Naive thymus-derived CD8-positive, alpha-beta T cell (primary cell): ENCODE measurements at places on chromosomes 3 and 15.

GRCh38 chr15:62306851-62307504 lies 141.9 kb upstream of the C2CD4B start:
- DNase-seq, result no peak

GRCh38 chr3:169581633-169582032 lies 81.9 kb downstream of the MECOM start:
- DNase-seq, result no peak

DNA sequence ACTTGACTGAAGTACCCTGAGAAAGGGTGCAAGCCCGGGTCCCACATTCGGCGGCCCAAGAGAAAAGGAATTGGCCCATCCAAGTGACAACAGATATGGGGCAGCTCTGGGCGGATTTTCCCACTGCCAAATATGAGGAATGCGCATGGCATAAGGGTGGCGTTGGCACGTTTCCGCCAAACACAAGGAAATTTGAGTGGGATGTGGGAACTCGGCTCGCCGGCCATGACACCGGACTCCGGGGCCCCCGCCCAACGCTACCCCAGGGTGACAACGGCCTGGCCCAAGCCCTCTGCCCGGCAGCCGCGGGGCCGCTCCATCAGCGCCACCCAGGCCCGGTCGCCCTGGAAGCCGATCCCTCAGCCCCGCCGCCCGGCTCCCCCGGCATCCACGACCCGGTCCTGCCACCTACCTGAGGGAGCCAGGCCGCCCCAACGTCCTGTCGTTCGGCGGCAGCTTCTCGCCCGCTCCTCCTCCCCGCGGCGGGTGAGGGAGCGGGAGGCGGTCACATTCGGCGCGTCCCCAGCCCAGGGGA lies 449 bp downstream of the RAF1 start:
- no peak for DNase-seq

DNA sequence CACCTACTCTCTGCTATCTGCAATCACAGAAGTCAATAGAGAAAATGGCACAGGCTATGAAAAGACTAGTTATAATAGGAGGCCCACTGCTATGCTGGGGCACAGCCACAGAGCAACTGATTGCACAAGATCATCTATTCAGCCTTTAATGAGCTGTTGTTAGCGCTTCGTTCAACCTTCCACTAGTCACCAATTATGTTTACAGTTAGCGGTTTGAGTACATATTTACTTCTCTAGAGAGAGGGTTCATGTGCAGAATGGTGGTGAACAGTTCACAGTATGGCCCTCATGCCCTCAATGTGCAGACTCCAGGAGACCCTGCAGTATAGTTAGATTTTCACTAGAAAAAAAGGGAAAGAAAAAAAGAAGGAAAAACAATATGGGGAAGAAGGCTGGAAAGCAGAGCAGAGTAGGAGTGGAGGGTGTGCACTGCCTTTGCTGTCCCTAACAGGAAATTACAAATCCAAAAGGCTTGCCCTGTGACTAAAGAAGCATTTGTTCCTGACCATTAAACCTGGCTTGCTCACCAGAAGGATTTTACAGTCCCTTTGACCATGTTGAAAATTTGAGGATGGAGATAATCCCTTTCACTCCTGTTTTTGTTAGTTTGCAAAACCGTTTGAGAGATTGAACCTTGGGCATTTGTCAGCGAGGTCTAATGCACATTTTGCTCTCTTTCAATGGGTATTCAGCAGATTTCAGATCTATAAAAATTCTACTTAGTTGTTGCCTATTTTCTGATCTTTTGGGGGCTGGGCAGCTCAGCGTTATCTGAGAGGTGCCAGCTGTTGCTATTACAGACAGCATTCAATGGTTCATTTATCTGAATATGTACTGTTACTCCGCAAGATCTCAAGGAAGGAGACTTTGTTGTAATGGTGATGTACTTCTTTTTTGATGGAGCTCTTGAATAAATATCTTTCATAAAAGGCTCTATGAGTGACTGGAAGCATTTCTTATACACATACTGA lies 296.1 kb downstream of the LSAMP start:
- no peak for DNase-seq

GRCh38 chr15:93168910-93169309 lies 79.9 kb upstream of the RGMA start:
- no peak for DNase-seq

DNA sequence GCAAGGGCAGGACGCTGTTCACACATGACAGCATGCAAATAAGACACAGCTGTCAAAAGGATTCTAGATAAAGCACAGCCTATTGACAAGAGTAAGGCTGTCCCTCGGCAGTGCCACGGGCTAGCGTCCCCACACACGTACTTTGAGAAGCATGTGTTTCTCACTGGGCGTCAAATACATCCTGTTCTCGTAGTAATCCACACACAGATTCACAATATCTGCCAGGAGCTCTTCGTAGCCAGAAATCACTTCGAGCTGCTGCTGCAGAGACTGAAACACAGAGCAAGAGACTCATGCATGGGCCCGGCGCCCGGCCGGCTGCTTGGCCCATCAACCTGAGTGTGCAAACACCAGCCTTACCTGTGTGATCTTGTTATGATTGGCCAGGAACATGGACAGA lies 41.1 kb downstream of the CYFIP1 start:
- no peak for DNase-seq

DNA sequence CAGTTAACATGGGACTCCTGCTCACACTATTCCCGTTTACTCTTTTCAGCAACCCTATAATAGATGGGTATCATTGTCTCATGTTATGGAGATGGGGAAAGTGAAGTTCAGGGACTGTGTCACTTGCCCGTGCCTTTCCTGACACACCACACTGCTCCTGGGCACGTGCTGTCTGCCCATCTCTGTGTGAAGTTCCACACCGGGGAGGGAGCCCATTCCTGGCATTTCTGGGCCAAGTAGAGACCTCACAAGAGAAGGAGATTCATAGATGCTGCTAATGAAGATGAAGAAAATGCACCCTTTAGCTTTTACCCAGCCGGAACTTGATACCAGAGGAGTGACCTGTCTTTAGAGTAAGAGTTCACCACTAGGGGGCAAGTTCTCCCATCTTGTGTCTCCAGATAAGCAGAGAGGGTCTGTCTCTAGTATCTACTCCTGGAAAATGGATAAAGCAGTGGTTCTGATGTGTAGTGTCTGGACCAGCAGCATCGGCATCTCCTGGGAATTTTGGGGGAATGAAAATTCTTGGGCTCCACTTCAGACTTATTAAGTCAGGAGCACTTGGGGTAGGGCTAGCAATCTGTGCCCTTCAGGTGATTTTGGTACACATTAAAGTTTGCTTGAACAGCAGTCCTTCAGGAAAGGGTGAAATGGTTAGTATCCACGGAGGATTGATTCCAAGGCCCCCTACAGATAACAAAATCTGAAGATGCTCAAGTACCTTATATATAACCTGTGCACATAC lies 2.0 kb upstream of the TOPBP1 start:
- peak; percentile 28 for DNase-seq

- no peak for DNase-seq
These were observed 44.3 kb downstream of the SLC28A1 start for GRCh38 chr15:84928843-84929168.

- DNase-seq, result no peak
These were observed 22.6 kb upstream of the C3orf70 start for GRCh38 chr3:185175370-185175987.

DNA sequence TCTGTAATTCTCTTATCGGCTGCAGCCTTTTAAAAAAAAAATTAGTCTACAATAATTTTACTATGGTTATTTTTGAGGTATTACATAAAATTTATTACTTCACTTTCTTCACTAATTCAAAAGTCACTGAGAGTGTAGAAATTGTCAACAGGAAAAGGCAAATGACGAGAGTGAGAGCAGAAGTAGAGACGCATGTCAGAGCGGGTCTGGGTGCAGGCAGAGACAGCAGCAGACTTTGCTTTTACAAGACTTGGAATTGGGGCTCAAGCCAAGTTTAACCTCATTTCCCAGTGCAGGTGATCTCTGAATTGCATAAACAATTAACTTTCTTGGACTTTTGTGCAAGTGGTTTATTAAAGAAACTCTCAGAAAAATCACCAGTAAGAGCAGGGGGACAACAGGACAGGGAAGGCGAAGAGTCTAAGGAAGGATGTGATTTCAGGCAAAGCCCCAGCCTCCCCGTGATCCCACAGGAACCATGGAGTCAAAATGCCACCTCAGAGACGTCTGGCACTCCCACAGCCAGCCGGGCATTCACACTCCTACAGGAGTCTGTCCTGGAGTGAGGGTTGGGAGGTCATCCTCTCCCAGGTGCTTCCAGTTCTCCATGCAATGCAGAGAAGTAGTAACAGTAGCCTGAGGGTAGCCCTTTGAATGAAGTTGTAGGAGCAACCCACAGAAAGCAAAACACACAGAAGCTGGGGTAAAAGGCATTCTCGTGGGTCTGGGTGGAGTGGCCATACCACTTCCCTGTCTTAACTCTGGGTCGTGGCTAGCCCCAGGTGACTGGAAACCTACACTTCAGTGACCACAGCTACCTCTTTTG lies 274.0 kb upstream of the TGFBR2 start:
- peak; percentile 3 for DNase-seq

DNA sequence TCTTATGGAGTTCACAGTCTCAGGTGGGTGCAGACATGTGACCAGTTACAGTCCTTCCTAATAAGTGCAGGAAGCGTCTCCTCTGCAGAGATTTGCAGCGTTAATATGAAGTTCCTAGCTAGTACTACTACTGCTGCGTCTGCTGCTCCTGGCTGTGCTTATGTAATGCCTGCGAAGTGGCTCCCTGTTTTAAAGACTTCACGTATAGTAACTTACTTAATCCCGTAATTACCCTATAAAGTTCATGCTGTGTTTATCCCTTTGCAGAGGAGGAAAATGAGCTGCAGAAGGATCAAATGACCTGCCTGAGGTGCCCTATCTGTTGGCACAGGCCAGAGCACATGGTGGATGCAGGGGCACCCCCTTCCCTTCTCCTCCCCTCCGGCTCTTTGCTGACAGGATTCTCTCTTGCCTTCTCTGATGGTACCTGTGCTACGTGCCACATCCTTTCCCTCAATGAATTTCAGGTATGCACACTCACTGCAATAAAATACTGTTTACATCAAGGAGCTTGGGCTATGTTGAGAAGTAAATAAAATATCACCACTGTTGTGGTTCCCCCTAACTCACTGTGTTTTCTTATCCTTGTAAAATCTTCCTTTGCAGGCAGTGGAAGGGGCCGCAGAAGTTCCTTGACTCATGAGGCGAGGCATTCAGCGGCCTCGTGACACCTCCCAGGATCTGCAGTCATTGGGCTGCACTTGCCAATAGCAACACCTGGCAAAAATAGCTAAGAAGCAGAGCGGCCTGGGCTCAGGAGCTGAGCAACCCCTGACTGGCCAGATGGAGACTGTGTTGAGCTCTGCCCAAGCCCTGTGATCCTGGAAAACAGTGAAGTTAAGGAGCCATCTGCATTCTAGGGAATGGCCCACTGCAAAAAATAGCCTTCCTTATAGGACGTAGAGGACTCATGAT lies 188.9 kb upstream of the ATP10A start:
- no peak for DNase-seq

- DNase-seq, result no peak
These were observed 269.2 kb downstream of the THSD4 start for GRCh38 chr15:71384501-71384900.

- DNase-seq, result no peak
These were observed 310.6 kb downstream of the NSUN3 start for GRCh38 chr3:94373456-94373855.

- DNase-seq, result no peak
These were observed 497.0 kb upstream of the TBL1XR1 start for GRCh38 chr3:177694316-177694715.

GRCh38 chr3:152050903-152051302 lies 177.5 kb downstream of the SUCNR1 start:
- no peak for DNase-seq

- DNase-seq, result no peak
These were observed 203.3 kb downstream of the RORA start for GRCh38 chr15:61025781-61026180.

DNA sequence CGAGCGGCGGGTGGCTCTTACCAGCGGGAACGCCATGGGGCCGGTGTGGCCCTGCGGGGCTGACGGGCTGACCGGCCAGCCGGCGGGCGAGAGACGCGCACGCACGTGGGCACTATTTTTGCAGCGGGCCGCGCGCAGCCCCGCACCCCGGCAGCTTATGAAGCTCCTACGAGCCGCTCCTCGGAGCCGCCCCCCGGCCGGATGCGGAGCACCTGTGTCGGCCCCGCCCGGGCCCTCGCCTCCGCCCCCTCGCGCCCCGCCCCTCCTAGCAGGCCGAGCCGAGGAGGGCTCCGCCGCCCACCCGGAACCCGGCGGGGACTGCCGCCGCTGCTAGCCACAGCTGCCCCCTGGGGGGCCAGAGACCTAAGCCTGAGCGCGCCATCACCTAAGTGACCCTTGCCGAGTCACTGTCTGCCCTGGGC lies 683 bp upstream of the CPEB1 start:
- DNase-seq, result peak; percentile 60

GRCh38 chr15:57923750-57924149 lies 141.8 kb downstream of the ALDH1A2 start:
- DNase-seq, result no peak

DNA sequence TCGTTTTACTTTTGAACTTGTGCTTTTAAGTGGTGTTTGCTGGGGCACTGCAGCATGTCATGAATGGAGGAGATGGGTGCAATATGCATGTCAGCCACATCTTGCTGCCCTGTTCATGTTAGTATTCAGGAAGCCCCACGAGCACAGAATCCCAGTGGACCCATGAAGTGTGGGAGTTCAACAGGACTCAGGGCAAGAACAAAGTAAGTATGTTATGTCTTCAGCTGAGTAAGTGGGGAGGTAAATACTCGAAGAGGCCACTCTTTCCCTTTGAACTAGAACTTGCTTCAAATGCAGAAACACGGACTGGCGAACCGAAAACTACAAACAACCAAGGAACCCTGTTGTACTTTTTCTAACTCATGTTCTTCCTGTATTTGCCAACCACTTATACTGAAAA lies 23.4 kb downstream of the SOX14 start:
- DNase-seq, result no peak

GRCh38 chr3:180421221-180421620 lies 180.7 kb upstream of the TTC14 start:
- DNase-seq, result no peak

DNA sequence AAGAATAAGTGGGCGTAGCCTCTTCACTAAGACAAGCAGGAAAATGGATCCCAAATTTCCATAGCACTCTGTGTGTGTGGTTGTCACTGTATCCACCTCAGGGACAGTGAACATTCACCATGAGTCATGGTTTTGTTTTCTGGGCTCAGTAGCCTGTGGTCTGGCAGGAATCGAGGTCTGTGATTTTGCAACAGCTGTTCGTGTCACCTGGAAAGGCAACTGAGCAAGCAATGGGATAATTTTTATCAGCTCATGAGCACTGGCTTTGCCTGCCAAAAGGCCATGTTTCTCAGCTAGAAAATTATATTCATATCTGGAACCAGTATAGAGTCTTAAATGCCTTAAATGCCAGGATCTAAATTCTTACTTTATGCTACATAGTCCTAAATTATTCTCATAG lies 60.9 kb downstream of the STRIT1 start:
- DNase-seq, result no peak

DNA sequence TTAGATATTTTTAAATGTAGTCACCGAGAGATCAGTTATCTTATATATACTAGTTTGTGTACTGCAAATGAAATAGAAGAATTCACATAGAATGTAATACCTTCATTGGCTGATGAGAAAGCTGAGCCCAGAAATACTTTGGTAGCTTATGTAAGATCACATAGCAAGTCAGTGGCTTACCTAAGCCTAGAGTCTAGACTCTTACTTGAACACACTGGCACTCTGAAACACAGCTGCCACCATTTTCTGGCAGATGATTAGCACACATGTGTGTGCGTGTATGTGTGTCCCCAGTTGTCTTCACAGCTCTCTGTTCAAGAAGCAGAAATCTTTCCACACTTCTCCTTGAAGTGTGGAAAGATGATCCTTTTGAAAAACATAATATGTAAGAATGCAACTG lies 124.3 kb downstream of the NEO1 start:
- DNase-seq, result no peak
